ENCODE measurements at places on chromosomes 4 and X.

DNA sequence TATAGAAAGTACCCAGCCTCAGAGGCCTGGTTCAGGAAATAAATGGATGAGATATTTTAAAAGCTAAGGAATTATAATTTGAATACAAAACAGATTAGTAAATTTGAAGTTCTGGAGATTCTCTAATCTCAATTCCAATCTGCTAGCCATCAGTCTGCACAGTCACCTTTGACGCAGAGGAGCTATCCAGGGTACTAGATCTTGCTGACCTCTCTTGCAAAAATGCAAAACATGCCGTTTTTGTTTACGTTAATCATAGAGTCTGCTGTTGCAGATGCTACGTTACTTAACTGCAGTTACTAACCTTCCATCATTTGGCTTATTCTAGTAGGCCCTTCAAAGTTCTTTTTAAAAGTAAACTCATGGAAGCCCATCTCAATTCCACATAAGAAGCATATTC lies 10.4 kb downstream of the CCSER1 start:
- no peak overlapping the region for H3K4me3 ChIP-seq

DNA sequence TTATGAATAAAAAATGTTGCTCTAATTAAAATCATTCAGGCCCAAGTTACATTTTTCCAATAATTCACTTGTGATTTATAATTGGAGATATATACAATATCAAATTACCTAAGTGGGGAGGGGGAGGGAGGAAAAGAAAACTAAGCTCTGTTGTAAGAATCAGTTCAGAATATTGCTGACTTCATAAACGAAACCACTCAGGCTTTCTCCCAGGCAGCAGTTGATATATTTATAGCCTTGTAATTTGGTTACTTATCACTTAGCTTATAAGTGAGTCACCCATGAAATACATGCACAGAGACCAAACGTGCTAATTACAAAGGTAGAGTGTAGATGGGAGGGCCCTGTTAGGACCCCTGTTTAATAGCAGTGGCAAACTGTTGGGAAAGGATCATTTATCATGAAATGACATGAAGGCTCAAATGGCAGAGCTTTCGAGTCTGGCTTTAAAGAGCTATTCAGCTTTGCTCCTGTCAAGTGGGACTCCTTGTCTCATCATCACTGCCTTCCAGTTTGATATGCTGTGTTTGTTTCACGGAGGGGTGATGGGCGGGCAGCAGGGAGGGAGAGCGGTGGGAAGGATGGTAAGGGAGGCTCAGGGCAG lies 105.6 kb upstream of the PGRMC2 start:
- no peak overlapping the region for H3K4me3 ChIP-seq
- H3K27me3 ChIP-seq = peaks cover 35% of the 10 kb centered on the region
- DNase-seq = no peak
- peaks cover 11% of the 10 kb centered on the region for H3K4me1 ChIP-seq
- no peaks in the 10 kb centered on the region for H3K36me3 ChIP-seq

DNA sequence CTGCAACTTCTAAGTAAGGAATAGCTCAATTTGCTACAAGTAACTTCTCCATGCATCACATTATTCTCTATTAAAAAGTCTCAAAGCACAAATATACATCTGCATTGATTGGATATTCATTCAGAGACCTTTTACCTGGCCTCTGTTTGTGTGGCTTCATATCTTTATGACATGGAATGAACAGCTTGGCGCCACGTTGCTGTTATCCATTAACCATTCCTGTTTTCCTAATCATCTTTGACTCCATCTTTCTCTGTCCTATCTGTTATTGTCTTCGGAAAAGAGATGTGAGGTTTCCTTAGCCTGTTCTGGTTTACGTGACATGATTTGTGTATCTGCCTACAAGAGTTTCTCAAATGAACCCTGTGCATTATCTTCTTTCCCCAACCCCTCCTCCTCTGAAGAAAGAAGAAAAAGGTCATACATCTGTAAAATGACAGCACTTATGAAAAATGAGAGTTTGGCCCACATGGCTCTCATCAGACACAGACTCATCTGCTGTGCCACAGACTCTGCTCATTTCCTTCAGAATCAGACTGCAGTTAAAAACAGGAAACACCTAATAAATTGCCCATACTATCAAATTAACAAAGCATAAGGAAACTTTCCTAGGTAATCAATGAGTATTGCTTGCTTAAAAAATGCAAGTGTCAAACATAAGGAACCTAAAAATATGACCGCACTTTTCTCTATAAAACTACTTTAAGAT lies 347.6 kb upstream of the FAM241A start:
- H3K4me1 ChIP-seq = no peaks in the 10 kb centered on the region
- H3K27ac ChIP-seq = no peak overlapping the region
- DNase-seq = no peak
- H3K27me3 ChIP-seq = no peaks in the 10 kb centered on the region

GRCh38 chr4:16120720-16121119 lies 36.9 kb upstream of the PROM1 start:
- no peak overlapping the region for H3K4me3 ChIP-seq
- 0 out of 2 replicates have a peak, but pooled peaks cover 11% of the 10 kb centered on the region for H3K27me3 ChIP-seq
- no peaks in the 10 kb centered on the region for H3K4me1 ChIP-seq
- DNase-seq = no peak
- no peaks in the 10 kb centered on the region for H3K36me3 ChIP-seq
- no peak overlapping the region for H3K27ac ChIP-seq

- no peak overlapping the region for H3K27ac ChIP-seq
- no peaks in the 10 kb centered on the region for H3K27me3 ChIP-seq
Measured at GRCh38 chr4:47788126-47788525, 49.7 kb downstream of the CORIN start.

DNA sequence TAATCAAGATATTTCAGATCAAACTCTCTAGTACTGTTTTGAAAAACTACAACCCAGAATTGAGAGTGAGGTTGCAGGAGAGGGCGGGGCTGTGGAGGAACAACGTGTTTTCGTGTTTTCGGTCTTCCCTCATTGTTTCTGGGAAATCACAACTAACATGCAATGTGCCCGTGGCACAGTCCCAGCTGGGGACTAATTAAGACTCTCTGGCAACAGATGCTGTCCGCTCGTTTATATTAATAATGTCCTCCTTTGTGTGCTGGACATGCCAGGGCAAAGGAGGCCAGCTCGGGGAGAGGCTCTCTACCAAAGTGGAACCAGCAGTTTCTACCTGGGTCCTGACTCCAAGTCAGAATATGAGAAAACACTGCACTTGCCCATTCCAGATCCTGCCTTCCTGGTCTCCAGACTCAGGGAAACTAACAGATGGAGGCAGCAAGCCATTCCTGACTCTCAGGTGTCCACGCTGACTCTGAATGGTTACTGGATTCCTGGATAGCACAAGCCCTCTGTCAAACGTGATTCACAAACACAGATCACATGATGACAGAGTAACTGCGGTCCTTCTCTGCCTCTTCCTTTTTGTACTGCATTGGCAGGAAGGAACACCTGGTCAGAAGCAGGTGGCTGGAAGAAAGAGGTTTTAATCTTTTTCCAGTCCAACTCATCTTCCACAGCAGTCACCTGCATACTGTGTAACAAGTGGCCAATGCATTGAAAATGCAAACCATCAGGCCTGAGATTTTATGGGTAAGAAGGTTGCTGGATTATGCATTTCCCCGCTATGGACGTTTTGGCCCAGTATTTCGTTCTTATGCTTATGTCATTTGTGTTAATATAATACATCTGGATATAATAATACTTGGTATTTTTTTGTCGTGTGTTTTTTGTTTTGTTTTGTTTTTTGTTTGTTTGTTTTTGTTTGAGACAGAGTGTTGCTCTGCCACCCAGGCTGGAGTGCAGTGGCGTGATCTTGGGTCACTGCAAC lies 65.0 kb downstream of the COQ2 start:
- no peak for DNase-seq
- no peak overlapping the region for H3K27ac ChIP-seq
- peaks cover 15% of the 10 kb centered on the region for H3K4me1 ChIP-seq

GRCh38 chr4:184171011-184171410 lies 46.7 kb downstream of the ENPP6 start:
- H3K27ac ChIP-seq = no peak overlapping the region
- H3K27me3 ChIP-seq = no peaks in the 10 kb centered on the region
- H3K36me3 ChIP-seq = no peaks in the 10 kb centered on the region
- H3K4me1 ChIP-seq = no peaks in the 10 kb centered on the region
- DNase-seq = no peak

- H3K27ac ChIP-seq = no peak overlapping the region
- H3K36me3 ChIP-seq = no peaks in the 10 kb centered on the region
- H3K4me3 ChIP-seq = no peak overlapping the region
- no peak for DNase-seq
- no peaks in the 10 kb centered on the region for H3K27me3 ChIP-seq
- no peaks in the 10 kb centered on the region for H3K4me1 ChIP-seq
Measured at GRCh38 chr4:184844742-184845141, 19.0 kb upstream of the ACSL1 start.

All from HCT116 (cell line).